Inflammatory macrophage treated with lipopolysaccharide for 1 hour (primary cell): ENCODE measurements at places on chromosomes 3 and 15.

- DNase-seq = no peak
These were observed 39.2 kb downstream of the MASP1 start for GRCh38 chr3:187252311-187252710.

DNA sequence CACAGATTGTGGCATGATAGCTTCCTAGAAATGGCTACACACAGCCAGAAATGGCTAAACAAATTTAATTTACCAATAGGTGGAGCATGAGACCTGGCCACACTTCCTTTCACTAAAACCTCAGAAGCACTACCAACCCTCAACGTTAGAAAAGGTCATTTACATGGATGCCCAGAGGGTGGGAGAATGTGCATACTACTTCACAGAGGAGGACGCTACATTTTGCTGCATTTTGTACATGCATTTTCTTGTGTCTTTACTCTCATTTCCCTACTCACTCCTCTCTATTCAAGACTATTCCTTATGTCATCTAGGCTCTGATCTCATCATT, 40.1 kb downstream of the C2CD4B start:
- DNase-seq = no peak

GRCh38 chr3:185353823-185354614, 8.9 kb upstream of the MAP3K13 start:
- DNase-seq = peak; percentile 60

DNA sequence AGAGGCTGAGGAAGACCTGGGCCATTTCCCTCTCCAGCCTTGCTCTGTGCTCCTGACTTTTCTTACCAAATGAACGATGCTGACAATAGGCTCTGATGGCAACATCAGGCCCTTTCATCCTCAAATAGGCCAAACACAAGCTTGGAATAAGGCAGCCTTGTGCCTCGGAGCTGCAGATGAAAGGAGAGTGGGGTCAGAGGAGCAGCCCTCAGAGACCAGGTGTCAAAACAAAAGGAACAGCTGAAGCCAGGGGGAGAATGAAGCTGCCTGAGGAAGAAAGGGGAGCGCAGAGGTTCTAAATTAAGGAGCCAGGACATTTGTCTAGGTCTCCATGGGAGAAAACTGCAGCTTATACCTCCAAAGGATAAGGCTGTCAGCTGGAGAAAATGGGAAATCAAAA, 5.1 kb downstream of the BFSP2 start:
- DNase-seq = no peak

DNA sequence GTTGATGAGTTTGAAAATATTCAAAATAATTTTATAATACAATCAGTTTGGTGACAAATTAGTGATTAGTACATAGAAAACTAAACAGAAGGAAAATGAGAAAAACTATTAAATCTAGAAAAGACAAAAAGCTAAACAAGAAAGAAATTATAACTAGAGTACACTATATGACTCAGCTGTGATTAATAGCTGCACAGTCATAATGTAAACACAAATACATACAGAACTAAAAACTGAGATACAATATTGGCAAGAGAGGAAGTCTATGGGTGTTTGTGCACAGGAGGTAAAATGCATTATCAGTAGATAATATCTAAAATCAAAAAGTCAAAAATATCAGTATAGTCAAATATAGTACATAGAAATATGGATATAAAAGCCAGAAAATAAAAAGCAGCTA, 80.7 kb upstream of the PCSK6 start:
- DNase-seq = no peak

- DNase-seq = no peak
These were observed 95.9 kb downstream of the FAM43A start for GRCh38 chr3:194781617-194782016.

- DNase-seq = peak; percentile 26
These were observed 169.7 kb upstream of the TMCO5A start for GRCh38 chr15:37764733-37765191.

- peak; percentile 70 for DNase-seq
These were observed at the start of gene DZIP1L for GRCh38 chr3:138114988-138115971. DZIP1L (minus strand) TSS chr3:138115608; CDS start chr3:138103971, 11,637 bp downstream.

DNA sequence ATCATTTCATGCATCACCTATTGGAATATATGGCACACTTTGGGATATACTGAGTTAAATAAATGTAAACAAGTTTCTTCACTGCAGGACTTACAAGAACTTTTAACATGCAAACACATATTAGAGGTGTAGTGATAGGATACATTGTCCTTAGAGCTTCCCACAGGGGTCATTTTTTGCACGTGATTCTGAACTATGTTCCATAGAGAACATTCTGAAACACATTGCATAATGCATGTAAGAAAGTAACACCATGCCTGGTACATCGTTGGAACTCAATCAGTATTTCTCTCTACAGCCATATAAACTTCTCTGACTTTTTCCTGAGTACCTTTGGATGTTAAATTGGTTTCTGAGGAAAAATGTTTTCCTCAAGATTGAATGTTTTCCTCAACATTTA, 28.3 kb downstream of the MRAS start:
- DNase-seq = no peak

GRCh38 chr15:41966920-41967465, 5.4 kb downstream of the EHD4 start:
- DNase-seq = peak; percentile 12

- DNase-seq = no peak
These were observed 171.1 kb downstream of the PDZRN3 start for GRCh38 chr3:73453666-73454065.

DNA sequence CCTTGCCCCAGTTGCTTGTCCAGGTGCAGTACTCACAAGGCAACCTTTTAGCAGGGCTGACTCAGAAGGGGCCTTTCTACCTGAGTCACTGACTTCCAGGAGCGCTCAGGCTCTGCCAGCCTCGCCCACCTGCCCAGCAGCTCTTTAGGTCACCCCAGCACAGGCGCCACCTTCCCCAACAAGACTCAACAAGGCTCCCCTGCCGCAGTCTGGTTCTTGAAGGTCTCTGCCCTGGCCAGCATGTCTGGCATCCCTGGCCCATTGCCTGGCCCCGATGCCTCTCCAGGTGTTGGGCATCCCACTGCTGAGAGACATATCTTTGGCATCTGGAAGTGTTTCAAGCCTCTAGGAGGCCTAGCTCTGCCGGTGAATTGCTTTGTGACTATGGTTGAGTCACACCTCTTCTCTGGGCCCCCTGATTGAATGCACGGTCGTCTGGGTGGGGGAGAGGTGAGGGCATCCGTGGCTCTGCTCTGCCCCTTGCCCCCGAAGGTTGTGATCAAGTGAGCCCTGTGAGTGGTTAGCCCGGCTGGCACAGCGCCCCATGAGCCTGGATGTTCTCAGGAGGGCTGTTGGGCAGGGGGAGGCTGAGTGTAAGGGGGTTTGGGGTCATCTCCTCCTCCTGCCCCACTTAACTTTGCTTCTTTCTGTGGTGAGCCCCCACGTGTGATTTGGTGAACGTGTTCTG, 21.6 kb downstream of the SNX33 start:
- DNase-seq = no peak

DNA sequence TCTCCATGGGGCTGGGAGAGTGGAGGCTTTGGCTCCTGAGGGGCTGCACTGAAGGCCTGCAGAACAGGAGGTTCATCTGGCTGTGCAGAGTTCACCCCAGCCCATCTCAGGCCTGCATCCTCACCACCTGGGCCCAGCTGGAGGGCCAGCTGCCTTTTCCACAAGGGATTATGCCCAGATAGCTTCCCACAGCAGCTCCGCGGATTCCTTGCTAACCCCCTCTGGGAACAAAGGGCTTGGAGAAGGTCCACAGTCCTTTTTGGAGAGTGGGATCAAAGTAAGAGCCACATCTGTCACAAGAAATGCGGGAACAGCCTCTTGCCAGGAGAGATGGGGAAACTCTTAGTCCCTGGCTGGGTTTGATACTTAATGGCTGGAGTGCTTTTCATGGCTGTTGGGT, 164.7 kb upstream of the RGMA start:
- DNase-seq = no peak

- DNase-seq = no peak
These were observed 29.5 kb downstream of the PRICKLE2 start for GRCh38 chr3:64195789-64196188.

GRCh38 chr3:66997560-66998112, 471 bp upstream of the KBTBD8 start:
- peak; percentile 36 for DNase-seq

- no peak for DNase-seq
These were observed 1.1 kb downstream of the TFDP2 start for GRCh38 chr3:142148044-142148791.

DNA sequence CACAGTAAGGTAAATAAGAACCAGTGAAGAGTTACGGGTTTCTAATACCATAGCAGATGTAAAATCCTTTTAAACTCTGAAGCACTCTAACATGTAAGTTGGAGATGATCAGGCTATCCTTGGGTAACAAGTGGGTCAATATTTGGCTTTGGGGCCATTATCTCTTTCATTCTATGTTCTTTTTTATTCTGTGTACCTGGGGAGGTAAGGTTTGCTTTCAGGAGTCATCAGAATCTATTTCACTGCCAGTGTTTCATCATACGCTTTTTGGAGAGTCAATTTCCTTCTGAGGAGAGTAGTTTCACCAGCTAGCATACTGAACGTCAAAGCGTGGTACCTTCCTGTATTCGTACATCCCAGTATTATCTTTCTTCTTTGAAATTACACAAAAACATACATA, 166.5 kb downstream of the GMNC start:
- DNase-seq = no peak

GRCh38 chr3:20080956-20081554, 40.8 kb downstream of the KAT2B start:
- no peak for DNase-seq

DNA sequence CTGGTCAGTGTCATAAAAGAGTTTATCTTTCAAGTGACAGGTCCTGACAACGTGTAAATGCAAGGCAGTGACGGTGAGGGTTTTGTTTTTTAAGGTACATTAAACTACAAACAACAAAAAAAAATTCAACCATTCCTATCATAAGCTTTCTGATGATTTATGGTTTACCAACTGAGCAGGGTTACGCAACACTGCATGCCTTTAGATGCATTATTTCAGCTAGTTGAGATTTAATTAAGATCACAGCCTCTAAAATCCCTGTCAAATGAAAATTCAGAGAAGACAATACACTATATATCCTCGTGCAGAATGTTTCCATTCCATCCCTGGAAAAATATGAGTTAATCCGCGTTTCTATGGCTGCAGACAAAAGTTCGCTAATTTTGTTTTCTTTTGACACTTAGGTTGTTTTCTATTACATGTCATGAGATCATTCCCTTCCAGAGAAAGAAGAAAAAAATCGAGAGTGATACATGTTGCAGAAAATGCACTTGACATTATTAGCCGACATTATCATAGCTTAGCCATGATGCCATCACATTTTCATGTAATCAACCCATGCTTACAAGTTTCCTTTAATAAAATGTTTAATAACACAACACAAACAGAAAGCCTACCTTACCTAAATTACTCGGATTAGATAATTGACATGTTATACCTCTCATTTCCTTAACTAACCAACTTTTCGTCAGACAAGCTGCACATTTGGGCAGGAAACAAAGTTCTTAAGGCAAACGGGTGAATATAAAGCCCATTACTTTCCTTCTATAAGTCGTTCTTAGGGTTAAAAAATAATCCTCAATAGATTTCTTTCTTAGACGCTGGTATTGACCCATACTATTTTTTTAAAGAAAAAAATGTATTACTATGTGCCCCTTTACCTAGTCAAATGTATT, 521.2 kb downstream of the FOXP1 start:
- no peak for DNase-seq

- DNase-seq = no peak
These were observed 490.2 kb upstream of the ADAMTS9 start for GRCh38 chr3:65177960-65178376.

DNA sequence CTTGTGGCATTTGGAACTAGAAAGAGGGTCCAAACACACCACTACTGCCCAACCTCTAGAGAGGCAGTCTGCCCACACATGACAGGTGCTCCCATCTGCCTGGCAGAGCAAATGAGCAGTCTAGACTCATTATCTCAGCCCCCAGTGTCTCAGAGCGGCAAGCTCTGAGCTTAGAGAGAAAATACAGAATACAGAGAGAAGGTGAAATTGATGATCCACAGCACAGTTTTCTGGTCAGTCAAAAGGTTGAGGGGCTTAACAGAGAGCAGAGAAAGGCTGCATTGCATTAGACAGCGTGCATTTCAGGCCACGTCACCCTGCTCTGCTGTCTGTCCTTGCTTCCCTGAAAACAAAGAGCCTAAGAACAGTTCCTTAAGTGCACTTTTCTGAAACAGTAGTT, 135.1 kb downstream of the KCNMB2 start:
- DNase-seq = no peak

GRCh38 chr3:30458376-30459171, 147.8 kb upstream of the TGFBR2 start:
- DNase-seq = no peak

DNA sequence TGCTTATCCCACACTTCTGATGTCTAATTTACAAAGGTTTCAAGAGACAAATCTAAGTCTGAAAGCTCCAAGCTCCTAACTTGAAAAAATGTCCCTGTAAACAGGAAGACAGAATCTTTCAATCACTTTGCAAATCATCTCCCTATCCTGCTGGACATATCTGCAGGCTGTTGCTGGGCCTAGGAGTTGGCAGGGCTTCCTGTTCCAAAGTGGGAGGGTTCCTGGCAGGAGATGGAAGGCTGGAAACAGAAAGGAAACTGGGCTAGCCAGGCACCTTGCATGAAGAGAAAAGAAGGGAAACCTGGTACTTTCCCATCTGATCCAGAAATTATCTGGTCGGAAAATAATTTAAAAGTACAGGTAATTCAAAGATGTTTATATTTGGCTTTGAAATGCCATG, 227.3 kb upstream of the IL12A start:
- DNase-seq = no peak

DNA sequence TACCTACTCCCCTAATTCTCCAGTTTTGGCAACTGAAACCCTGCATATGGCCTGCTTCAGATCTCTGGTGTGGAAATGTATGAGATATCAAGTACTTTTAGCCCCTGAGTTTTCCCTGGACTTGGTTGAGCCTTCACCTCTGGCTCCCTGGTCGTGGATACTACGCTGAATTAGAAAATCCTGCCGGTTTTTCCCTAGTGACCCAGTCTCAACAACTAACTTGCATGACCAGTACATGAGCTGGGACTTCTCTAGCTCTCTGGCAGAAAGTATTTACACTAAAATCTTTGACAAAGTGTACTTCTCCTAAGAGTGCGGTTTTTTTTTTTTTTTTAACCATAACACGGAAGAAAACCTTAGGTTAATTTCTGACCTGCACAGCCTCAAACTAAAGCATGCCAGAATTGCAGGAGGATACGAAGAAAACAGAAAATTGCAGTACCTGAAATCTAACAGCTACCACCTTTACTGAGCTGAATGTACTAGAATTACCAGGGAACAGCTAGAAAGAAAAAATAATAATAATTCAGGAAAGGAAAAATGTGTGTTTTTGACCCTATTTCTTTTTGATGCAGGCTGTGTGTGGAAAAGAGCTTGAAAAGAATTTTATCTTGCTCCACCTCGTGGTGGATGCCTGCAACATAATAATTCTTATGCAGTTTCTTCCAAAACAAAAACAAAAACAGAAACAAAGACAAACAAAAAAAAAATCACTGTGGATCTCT, 165.6 kb downstream of the GMNC start:
- peak; percentile 66 for DNase-seq

DNA sequence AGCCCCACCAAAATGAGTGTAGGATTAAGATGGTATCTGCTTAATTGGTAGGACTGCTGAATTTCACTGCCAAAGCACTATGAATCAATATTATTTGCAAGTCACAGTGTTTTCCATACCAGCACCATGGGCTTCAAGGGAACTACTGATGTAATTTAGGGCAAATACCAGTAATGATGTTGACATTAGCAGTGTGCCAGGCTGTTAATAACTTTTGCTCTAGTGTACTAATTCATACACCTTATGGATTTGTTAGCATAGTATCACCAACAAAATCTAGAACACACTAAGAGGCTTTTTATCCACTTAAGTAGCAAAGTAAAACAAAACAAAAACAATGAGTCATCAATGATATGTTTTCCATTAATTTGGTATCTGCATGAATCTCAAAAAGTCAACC, 888.2 kb downstream of the CADM2 start:
- DNase-seq = no peak
